ENCODE measurements at places on chromosomes 13 and 19.

DNA sequence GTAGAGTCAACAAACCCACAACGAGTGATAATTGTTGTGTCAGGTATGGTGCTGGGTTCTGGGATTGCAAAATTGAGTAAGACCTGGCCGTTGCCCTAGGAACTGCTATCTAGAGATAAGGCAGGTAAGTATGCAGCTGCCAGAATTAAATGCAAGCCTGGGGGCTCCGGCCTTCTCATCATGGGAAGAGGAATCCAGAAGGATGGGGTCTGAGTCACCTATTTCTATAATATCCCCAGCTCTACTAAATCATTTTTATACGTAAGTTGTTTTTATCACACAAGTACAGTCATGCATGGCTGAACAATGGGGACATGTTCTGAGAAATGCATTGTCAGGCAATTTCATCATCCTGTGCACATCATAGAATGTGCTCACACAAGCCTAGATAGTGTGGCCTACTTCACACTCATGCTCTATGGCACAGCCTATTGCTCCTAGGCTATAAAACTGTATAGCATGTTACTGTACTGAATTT, 203.0 kb downstream of the KLF5 start:
- peak; percentile 76 for DNase-seq

- no peak for DNase-seq
Measured at GRCh38 chr13:33992881-33993336, 175.0 kb downstream of the RFC3 start.

- DNase-seq = no peak
Measured at GRCh38 chr19:29139227-29139626, 73.7 kb downstream of the UQCRFS1 start.

DNA sequence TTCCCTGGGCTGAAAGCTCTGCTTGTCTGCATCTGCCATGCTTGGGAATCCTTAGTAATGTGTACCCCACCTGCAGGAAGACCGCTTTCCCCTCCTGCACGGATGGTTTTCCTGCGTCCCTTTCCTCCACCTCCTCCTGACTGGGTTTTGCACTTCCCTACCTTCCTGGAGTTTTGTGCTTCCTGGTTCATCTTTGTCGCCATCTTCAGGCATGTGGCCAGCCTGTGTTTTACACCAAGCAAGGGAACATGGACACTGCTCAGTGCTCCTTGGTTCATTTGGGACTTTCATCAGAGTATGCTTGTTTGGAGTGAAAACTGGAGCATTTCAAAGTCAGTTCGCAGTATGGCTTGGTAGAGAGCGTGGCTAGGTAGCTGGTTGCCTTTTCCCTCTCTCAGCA, 30.7 kb downstream of the ERICH6B start:
- no peak for DNase-seq

DNA sequence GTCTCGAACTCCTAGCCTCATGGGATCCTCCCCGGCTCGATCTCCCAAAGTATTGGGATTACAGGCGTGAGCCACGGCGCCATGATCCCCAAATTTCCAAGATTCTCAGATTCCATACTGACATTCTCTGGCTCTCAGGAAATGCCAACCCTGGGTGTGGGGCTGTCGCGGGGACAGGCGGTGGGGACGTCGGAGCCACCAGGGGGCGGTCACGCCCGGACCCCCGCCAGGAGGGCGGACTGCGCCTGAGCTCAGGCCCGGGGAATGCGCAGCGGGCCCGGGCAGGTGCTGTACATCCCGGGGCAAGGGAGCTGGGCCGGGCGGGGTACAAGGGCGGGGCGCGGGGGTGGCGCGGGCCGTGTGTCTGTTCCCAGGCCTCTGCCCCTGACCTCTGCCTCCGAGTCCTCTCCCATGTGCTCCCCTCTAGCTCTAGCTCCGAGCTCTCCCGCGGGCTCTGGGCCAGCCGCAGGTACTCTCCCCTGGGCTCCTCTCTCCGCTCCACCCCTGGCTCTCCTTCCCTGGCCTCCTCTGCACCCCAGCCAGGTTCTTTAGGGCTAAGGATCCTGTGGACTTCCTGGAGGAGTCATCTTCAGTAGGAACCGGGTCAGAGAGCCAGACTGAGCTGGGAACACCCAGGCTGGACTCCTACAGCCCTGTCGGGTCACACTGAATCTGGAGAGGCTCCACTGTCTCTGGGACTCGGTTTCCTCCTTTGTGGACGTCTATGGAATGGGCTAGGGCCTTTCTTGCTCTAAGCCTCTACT, 2.4 kb downstream of the PPP1R13L start:
- peak; percentile 36 for DNase-seq

DNA sequence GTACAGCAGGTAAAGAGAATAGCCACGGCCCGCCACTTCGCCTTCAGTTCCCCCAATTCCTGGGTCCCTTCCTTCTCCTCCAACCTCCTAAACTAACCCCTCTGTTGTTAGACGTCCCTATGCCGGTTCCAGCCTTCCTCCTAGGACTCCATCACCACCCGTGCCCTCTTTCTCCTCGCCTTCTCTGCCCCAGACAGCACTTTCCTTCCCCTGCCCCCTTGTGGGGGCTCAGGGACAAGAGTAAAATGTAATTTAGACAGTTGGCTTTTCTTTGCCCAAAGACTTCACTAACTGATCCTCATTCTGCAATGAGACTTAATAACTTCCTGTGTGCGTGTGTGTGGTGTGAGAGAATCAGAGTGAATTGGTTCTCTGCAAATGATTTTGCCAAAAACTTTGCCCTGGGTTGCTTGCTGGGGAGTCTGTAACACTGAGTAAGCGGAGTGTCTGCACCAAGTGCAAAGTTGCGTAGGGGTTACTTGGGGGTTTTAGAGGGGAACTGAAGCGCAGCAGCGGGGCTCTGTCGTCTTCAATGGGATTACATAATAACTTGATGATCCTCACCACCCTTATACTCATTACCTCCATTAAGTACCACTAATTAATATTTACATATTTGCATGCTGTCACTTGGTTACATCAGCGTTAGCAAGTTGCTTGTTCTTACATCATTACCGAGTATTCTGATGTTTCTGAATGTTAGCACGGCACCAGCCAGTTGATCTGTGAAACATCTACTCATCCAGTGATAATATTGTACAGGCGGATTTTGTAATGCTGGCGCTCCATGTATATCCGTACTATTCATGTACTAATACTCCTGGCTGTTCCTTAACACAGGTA, 19.9 kb upstream of the SGCG start:
- no peak for DNase-seq

- DNase-seq = peak; percentile 27
Measured at GRCh38 chr13:35378939-35379338, 97.5 kb downstream of the MAB21L1 start.

DNA sequence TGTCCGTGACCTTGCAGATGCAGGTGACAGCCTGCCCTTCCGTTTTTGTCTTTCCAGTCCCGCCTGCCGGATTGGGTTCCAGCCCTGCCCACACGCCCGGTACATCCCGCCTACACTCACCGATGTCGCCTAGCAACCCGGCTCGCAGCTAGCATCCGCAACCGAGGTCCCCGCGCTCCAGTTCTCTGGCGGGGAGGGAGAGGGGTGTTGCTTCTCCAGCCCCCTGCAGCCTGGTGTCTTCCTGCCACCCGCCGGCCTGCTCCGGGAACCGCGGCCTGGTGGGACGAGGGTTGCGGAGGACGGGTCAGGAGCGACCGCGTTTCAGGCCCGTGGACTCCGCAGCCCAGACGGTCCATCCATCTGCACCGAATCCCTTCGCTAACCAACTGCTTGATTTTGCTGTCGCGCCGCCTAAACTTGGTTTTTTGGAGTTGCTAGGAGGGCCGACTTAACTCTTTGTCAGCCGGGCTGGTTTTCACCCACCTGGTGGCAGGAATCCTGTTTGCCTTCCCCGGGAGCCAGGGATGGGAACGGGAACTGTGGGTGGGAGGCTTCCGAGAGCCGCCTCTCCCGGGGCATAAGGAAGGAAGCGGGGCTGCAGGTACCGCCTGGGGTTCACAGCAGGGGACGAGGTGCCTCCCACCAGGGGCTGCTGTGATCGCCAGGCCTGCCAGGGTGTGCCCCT, 15.4 kb upstream of the MATK start:
- no peak for DNase-seq

DNA sequence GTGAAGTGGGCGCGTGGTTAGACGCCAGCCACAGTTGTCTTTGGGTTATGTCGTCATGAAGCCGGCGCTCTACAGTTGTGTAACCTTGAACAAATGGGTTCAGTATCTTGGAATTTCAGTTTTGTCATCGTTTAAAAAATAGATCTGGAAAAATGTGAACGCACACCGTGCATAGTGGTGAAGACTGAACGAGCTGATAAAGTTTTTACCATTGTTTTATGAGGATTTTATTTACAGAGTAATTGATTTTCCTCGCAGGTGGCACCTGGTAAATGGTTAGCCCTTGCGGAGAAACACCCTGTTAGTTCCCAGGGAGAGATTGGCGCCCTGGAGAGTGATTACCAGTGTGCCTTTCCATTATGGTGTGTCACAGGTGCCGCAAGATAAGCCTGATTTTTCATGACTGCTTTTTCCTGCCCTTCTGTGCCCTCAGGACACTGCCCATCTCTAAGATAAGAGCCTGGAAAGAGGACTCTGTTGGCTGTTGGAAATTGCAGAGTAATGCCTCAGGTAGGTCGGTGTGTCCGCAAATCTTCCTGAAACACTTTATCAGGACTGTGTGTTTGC, 577 bp downstream of the ZNF181 start:
- peak; percentile 89 for DNase-seq
